Esophagus mucosa (tissue), 1 donor: ENCODE measurements at places on chromosomes 5 and 9.

GRCh38 chr9:126643945-126644527 is 30.3 kb downstream of the LMX1B start:
- peak; percentile 9 for ATAC-seq

DNA sequence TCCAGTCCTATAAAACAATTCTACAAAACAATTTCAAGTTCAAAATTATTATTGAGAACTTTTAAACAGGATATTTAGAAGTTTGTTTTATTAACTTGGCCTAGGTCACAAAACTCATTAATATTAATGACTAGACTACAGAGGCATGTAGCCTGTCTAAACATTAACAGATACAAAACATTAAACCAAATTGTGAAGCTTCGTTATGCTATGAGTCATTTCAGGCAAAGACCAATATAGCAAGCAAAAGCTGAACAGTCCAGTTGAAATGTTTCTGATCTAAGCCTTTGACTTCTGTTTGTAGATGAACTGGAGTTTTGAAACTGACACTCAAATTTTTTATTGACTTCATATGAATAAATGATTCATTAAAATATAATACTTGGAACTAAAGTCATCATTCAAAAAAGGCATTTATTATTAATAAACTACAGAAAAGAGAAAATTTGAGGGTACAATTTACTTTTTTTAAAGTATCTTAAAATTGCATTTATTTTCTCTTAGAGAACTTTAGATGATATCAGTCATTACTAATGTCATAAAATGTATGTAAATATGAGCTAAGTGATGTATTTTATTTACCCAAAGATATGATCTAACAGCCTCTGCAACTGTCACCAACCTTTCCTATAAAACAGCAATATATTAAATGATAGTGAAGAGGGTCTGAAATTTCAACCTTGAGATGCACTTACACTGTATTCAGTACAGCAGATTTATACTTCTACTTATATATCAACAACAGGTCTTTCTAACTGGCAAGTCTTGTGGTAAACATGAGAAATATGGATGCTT is 188.8 kb downstream of the COMMD10 start:
- ATAC-seq: no peak

DNA sequence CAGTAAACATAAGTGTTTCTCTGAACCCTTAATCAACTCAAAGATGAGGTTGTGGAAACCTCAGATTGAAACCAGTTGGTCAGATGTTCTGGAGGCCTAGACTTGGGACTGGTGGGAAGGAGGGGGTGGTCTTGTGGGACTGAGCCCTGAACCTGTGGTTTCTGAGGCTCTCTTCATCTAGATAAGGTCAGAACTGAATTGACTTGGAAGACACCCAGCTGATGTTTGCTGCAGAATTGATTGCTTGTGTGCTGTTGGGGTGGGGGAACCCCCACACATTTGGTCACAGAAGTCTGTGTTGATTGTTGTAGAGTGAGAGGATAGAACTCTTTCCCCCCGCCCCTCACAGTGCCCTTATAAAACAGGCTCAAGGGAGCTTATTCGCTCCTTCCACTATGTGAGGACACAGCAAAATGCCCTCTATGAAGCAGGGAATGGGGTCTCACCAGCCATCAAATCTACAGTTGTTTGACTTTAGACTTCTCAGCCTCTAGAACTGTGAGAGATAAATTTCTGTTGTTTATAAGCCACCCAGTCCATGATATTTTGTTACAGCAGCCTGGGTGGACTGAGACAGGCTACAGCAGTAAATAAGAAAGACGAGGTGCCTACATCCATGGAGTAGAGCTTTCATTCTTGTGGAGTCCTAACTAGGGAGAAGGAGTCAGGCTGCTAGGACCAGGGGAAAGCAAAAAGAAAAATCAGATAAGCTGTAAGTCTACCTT is 25.7 kb upstream of the UGCG start:
- no peak for ATAC-seq

GRCh38 chr5:50724-51499 is 41.1 kb upstream of the PLEKHG4B start:
- no peak for ATAC-seq

GRCh38 chr5:10559151-10559550 is 4.7 kb upstream of the ANKRD33B start:
- no peak for ATAC-seq

GRCh38 chr9:100730086-100730485 is 152.2 kb downstream of the CAVIN4 start:
- no peak for ATAC-seq

GRCh38 chr9:97313243-97313642 is 5.8 kb downstream of the CCDC180 start:
- no peak for ATAC-seq

- no peak for ATAC-seq
Observed at GRCh38 chr5:34687269-34688011, 31.3 kb downstream of the RAI14 start.

- no peak for ATAC-seq
Observed at GRCh38 chr9:31783491-31783890, 601.0 kb upstream of the ACO1 start.

DNA sequence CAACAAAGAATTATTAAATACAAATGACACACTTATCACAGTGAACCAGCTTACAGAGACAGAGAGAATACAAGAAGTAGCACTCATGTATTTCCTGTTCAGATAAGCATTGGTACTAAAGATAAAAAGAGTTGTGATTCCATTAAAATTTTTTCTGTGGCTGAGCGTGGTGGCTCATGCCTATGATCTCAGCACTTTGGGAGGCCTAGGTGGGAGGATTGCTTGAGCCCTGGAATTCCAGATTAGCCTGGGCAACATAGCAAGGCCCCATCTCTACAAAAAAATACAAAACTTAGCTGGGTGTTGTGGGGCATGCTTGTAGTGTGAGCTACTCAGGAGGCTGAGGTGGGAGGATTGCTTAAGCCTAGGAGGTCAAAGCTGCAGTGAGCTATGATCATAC is 32.9 kb downstream of the FCHO2 start:
- no peak for ATAC-seq

DNA sequence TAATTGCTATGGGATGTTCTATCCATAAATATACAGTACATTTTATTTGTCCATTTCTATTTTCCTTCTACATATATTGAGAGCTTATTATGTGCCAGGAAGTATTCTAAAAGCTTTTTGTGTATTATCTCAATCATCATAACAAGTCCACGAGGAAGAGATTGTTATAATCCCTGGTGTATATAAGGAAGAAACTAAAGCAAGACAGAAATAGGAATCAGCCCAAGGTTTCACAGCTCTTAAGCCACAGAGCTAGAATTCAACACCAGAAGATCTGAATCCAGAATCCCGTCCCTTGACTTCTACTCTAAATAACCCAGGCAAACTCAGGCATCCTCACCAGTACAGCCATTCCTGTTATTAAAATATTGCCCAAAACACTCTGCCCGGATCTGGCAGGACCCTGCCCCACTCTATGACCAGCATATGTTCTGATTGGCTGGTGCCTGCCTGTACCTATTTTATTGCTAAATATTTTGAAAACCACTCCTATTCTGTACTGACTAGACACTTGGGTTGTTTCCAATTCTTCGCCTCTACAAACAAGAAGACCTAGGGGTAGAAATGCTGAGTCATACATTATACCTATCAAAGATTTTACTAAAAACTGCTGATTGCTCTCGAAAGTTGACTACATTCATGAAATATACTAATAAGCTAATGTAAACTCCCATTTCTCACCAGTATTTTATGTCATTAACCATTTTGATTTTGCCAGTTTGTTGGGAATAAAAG is 297.4 kb downstream of the ENC1 start:
- no peak for ATAC-seq

DNA sequence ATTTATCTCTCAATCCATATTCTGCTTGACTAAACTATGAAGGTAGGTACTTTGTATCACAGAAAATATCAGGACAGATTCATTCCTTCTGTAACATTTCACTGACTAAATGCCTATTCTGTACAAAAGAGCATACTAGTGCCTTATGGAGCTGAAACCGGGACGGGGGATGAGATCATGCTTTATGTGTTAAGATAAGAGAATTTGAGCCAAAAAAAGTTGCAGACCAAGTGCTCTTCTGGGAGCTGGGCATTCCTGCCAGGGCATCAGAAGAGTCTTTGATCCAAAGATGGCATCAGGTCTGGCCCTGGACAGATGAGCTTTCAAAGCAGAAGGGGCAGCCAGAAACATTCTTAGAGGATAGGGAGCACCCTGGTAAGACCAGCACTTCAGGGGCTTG is 27.5 kb upstream of the GLIPR2 start:
- no peak for ATAC-seq

DNA sequence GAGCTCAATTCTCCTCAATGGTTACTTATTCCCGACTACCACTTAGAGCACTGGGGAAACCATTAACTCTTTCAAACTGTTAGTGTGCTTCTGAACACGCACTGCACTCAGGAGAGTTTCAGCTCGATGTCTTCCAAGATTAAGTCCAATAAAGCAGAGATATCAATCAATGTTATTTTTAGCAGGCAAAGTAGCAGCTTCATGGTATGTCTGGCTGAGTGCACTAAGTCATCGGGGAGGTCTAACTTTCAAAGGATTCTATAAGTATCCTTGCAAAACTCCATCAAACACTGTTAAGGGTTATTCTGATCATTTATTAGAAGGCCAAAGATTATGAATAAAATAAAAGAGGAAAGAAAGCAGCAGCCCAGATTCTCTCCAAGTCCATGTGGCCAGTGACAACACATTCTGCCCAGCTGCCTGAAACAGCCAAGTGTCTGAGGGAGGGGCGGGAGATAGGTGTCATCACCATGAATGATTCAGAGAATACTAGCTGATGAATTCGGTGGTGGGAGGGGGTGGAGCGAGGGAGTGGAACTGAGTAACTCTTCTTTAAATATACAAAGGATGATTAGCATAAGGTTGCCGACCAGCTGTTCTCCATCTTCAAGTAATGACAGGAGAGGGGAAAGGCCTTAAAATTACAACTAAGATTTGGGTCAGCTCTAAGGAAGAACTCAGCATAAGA is 21.3 kb downstream of the NREP start:
- peak; percentile 64 for ATAC-seq

GRCh38 chr9:130824079-130824478 is 11.0 kb upstream of the ABL1 start:
- ATAC-seq: no peak

GRCh38 chr9:138083873-138084272 is 206.3 kb downstream of the CACNA1B start:
- no peak for ATAC-seq

DNA sequence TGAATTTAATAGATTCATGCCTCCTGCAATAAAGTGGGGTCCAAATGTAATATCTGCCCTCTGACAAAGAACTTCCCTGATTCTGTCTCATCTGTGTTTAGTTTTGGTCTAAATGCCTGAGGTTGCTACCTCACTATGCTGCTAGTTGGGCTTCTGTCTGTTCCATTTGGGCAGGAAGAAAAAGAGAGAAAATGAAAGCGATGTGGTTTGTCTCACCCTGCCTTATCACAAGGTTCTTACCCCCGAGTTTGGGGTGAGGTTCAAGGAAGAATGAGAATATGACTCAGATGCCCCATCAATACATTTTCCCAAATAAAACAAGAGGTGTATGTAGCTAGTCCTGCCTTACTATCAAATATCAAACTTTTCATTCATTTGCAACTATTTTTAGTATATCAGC is 132.1 kb upstream of the MTAP start:
- ATAC-seq: no peak

- ATAC-seq: no peak
Observed at GRCh38 chr9:109258481-109259302, 62.2 kb downstream of the EPB41L4B start.

- peak; percentile 32 for ATAC-seq
Observed at GRCh38 chr5:16784843-16785791, 151.0 kb downstream of the MYO10 start.

DNA sequence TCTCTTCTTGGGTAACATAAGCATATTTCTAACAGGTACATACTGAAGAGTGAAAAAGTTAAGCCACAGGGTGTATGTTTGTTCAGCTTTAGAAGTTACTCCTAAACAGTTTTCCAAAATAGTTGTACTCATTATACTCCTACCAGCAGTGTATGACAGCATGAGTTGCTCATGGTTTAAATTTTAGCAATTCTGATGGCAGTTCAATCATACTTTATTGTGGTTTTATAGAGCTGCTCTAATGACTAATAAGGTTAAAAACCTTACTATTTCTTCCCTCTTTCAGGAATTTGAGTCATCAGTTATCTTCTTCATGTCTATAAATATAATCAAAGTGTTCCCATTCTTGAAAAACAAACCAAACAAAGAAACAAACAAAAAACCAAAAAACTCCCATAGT is 81.5 kb downstream of the CAAP1 start:
- ATAC-seq: no peak

DNA sequence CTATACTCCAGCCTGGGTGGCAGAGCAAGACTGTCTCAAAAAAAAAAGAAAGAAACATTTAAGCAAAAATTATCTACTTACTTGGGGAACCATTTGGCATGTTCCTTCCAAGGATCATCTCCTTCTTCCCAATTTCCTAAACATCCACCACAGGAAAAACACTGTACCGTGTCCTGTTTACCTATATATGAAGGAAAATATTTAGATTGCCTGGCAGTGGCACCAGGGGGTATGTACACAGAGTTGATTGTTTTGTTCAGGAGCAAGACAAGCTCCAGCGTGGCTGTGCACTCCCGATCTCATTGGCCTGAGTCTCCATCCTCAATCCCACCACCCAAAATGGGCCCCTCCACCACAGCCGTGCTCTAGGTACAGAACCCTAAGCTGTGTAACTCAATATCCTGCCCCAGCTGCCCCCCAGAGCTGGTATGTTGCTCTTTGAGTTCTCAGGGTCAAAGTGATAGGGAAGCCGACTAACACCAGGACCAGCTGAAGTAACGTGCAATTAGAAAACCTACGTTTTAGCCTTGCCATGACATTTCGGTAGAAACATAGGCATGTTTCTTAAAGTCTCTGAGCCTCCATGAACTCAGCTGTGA is 13.8 kb downstream of the NAIP start:
- no peak for ATAC-seq

- ATAC-seq: peak; percentile 26
Observed at GRCh38 chr5:136193322-136193935, 467 bp upstream of the SMIM32 start.

GRCh38 chr5:96324708-96325107 is 108.3 kb downstream of the PCSK1 start:
- peak; percentile 83 for ATAC-seq

DNA sequence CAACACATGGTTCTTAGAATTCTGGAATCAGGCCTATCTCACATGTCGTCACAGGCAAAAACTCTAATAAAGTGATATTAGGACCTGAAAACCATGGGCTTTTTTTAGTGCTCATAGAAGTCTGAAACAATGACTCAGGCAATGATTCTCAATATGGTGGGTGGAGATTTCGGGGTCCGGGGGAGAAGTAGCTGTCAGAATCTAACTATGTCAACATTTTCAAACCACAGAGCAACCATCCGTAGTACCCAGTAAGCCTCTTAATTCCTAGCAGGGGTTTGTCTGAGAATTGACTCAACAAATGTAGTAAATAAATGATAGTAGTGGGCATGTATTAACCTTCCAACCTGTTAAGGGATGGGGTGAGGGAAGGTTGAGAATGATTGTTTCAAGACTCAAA is 2.6 kb downstream of the AMACR start:
- no peak for ATAC-seq
